ENCODE measurements at places on chromosomes 4 and X.

DNA sequence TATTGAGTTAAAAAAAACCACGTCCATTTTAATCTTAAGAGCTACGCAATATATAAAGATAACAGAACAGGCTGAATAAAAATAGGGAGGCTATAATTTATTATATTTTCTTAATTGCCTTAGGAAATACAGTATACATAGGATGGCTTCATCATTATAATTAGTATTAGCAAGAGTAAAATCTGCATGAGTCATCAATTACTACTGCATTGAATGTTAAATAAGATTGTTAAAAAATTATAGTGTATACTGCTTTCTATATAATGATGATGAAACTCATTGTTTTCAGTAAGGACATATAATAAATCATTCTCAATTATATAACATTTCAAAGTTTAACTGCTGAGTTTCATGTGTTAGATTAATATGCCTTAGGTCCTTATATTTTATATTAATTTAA is 133.4 kb upstream of the GRID2 start:
- DNase-seq, result no peak

DNA sequence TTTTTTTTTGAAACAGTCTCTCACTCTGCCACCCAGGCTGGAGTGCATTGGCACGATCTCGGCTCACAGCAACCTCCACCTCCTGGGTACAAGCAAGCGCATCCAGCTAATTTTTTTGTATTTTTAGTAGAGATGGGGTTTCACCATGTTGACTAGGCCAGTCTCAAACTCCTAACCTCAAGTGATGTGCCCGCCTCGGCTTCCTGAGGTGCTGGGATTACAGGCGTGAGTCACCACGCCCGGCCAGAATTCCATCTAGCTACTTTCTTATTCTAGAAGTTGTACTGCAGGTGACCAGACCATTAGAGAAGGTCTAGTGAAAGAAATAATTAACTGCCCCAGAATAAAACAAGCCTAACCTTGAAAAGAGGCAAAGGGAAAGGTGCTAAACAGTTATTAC is 2.3 kb downstream of the LRBA start:
- DNase-seq, result no peak

DNA sequence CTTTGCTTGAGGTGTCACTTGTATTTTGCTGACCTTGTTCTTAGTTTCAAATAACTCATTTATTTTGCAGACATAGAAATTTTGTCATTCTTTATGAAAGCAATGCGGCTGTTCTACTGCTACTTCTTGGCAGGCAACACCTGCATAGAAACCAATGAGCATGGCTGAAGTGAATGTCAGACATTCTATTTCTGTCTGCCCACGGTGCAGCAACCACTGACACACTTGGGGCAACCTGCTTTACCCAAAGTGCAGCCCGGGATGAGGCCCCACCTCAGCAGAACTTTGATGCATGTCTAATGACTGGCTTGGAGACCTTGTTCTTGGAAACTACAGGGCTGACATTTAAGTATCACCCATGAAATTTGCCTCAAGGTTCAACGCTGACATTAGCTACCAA is 93.6 kb downstream of the RBM47 start:
- DNase-seq, result no peak

DNA sequence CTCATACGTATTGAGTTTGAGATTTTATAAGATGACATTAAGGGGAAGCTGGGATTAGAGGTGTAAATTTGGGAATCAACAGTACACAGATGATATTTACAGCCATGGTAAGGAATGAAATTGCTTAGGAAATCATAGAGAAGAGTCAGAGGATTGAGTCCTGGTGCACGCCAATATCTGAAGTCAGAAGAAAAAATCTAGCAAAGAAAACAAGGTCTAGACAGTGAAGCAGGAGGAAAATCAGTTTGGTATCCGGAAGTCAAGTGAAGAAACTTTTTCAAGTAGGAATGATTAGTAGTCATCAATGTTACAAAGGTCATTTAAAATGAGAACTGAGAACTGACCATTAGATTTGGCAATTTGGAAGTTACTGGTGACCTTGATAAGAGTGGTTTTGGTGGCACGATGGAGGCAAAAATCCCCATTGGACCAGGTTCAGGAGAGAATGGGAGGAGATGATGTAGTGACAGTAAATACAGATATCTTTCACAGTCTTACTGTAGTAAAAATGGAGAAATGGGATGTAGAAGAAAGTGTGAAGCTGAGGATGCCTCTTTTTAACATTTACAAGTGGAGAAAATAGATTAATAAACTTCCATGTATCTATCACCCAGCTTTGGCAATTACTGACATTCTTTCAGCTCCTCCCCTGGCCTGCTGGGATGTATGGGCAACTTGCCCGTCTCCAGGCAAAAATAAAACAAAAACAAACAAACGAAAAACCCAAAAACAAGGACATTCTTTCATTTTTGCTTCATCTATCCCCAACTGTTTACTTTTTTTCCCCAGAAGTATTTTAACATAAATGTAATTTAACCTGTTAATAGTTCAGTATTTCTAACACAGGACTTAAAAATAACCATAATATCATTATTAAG is 11.4 kb upstream of the GPR34 start:
- no peak for DNase-seq

- DNase-seq, result no peak
Observed at GRCh38 chr4:138178566-138178965, 63.6 kb downstream of the SLC7A11 start.

DNA sequence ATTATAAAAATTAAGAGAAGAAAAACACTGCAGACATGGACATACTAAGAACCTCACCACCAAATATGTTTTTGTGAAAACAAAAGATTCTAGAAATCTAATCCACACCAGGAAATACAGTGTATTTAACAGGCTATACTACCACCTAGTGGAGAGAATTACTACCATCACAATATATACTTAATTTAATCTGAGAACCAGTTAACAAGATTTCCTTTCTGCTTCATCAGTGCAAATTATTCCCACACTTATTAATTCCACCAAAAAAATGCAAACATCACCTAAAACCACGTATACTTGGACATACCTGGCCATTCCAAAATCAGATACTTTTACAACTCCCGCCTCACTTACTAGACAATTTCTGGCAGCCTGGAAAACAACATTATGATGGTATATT is 7.0 kb upstream of the TXK start:
- no peak for DNase-seq

DNA sequence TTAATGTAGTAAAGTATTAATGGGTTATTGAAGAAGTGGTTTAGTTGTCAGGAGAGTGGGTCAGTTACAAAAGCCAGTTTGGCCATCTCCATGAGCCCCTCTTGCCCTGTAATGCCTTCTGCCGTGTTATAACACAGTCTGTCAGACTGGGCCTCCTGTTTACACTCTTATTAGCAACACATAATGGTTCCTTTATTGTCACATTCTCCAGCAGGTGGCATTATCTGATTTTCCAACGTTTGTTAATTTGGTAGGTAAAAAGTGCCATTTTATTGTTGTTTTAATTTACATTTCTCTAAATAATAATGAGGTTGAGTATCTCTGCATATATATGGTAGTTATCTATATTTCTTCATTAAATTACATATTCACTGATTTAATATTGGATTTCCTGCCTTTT is 560.8 kb downstream of the FGF13 start:
- no peak for DNase-seq

DNA sequence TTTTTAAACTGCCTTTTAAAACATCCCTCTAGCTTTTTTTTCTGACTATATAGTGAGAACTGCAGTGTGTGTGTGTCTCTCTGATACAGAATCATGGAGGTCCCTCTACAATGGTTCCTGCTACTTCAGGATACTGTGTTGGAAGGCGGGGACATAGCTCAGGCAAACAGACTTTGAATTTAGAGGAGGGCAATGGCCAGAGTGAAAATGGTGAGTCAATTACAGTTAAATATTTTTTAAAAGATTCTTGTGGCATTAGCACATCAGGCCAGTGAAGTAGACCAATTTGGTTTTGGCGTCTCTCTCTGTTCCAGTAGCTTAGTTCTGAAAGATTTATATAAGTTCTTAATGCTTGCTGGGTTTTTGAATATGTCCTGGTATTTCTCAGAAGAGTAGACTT is 47.1 kb downstream of the ALG13 start:
- DNase-seq, result no peak

DNA sequence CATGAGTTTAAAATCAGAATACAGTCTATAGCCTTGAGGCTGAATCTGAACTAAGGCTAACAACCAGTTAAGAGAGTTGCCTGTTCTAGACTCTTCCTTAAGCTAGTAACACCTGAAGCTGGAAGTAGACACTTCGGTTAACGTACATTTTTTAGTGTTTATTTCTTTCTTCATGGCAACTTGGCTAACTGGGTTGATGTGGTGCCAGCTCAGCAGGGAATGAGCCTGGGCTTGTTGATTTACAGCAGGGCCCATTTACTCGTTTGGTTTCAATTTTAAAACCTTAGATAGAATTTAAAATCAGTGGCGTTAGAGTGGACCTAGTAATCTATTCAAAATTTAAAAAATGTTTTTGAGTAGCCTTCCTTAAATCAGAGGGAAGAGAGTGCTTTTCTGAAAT is 137.6 kb upstream of the ESX1 start:
- no peak for DNase-seq

DNA sequence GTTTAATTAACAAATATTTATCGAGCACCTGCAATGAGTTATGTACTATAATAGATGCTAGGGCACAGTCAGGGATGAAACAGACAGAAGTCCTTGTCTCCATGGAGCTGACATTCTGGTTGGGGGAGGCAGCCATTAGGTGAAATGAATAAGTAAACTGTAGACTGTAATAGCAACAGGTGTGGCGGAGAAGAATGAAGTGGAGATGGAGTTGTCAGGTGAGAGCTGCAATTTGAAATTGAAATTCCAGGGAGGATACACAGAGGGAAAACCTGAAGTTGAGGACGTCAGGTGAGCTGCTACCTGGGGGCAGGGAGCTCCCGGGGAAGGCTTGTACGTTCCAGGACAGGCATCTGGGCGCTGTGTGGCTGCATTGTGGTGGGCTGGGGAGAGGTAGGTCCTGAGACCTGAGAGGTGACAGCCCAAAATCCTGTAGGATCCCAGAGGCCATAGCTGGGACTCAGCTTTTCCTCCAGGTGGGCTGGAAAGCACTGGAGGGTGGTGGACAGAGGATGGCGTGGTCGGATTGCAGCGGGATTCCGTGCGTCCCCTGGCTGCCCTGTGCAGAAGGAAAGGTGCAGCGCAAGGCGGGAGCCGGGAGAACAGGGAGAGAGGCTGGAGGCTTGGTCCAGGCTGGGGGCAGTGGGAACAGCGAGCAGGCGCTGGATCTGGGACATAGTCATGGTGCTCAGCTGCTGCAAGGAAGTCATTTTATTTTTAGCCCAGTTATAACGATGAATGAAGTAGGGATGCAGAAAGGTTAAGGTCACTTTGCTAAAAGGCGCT is 24.8 kb downstream of the CYTL1 start:
- no peak for DNase-seq

Measured in stimulated activated CD8-positive, alpha-beta memory T cell treated with anti-CD3 and anti-CD28 coated beads, Interleukin-4, amount 100 ng/mL, for 1 hour (primary cell).